ENCODE measurements at places on chromosomes 2 and 18.
A peak's percentile ranks its signal among the peaks of the same experiment; 100 is the strongest.

- no peak for DNase-seq
Measured at GRCh38 chr2:205807229-205807628, 124.9 kb downstream of the NRP2 start.

- DNase-seq: no peak
Measured at GRCh38 chr2:20156836-20157192, 68.1 kb downstream of the SDC1 start.

DNA sequence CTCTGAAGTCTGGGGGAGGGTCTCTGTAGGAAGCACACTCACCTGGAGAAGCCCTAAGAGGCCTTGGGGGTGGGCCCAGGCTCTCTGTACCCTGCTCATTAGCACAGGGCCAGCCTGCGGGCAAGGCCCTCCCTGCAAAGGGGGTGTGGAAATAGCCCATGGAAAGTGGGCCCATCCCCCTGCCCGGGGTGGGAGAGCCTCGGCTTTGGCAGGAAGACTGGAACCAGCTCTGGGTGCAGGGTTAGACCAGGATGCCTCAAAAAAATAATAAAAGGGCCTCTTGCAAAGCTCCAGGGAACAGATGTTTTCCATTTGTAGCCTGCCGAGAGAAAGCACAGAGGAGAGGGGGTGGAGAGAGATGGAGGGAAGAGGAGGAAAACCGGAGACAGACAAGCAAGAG is 98.7 kb downstream of the STPG4 start:
- DNase-seq: no peak

DNA sequence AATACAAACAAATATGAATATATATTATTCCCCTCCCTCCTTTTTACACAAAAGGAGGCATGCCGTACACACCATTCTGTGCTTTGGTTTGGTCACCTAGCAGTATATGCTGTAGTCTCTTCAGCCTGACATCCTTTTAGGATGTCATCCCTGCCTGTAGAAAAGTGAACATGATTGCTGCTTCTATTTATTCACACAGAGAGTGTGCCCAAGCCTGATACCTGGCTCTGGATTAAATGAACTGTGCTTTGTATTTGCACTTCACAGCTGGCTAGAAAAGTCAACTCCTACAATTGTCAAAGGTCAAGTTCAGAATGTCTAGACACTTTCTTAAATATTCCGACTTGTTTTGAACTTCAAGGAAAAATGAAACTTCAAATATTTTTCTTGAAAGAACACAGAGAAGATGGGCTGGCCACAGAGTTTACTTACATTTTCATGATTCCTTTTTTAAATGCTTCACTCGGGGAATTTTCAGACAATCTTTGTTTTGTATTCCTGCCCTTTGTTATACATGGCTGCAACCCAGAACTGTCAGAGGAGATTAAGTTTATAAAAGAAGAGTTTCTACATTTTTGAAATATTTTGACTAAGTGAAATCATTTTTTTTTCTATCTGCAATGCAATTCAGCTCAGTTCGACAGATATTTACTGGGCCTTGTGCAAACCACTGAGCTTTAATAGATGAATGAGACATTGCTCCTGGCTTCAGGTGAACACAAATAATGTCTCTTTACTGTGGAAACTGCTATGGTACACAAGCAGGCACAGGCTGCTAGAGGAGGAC is 33.5 kb downstream of the DAPL1 start:
- no peak for DNase-seq

- no peak for DNase-seq
Measured at GRCh38 chr2:196018037-196018436, 50.6 kb downstream of the DNAH7 start.

GRCh38 chr2:110772383-110772755 is 40.0 kb downstream of the ACOXL start:
- no peak for DNase-seq

GRCh38 chr2:33383855-33384598 is 92.4 kb upstream of the RASGRP3 start:
- no peak for DNase-seq

- DNase-seq: no peak
Measured at GRCh38 chr2:237754626-237755248, 43.8 kb upstream of the RBM44 start.

- peak; percentile 83 for DNase-seq
Measured at GRCh38 chr2:235472443-235472842, 21.4 kb upstream of the AGAP1 start.

- no peak for DNase-seq
Measured at GRCh38 chr2:8714971-8715370, 33.1 kb downstream of the ID2 start.

GRCh38 chr2:68993660-68994059 is 19.2 kb downstream of the GKN1 start:
- no peak for DNase-seq

Data from ACHN (cell line).